ENCODE measurements at places on chromosomes 12 and 14.

- peak; percentile 33 for DNase-seq
These were observed 89.4 kb downstream of the GALNT8 start for GRCh38 chr12:4809449-4810218.

- no peak for DNase-seq
These were observed 1102.2 kb downstream of the TRHDE start for GRCh38 chr12:73374360-73374759.

GRCh38 chr12:124667506-124668326 lies 100.3 kb upstream of the NCOR2 start:
- no peak for DNase-seq

DNA sequence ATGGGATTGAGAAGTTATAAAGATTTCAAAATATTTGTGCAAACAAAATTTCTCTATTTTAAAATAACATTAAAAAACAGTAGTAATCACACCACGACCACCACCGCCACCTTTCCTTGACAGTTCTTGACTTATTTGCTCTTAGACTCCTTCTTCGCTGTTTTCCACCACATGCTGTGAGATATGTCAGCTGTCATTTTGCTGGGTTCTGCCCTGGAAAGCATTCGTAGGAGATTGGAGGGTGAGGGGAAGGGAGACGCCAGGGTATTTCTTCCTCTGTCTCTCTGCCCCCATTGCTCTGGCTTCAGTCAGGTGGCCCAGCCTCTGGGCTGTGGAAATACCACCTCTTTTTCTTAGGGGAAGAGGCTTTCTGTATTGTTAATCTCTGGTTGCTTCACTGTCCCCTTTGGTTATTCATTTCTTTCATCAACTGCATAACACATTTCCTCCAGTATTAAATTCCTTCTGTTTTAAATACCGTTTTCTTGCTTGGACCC lies 186.2 kb downstream of the NEDD1 start:
- DNase-seq: no peak

- DNase-seq: no peak
These were observed 46.7 kb downstream of the PROX2 start for GRCh38 chr14:74829251-74829650.

- peak; percentile 68 for DNase-seq
These were observed 69.3 kb downstream of the RIN3 start for GRCh38 chr14:92582706-92583452.

DNA sequence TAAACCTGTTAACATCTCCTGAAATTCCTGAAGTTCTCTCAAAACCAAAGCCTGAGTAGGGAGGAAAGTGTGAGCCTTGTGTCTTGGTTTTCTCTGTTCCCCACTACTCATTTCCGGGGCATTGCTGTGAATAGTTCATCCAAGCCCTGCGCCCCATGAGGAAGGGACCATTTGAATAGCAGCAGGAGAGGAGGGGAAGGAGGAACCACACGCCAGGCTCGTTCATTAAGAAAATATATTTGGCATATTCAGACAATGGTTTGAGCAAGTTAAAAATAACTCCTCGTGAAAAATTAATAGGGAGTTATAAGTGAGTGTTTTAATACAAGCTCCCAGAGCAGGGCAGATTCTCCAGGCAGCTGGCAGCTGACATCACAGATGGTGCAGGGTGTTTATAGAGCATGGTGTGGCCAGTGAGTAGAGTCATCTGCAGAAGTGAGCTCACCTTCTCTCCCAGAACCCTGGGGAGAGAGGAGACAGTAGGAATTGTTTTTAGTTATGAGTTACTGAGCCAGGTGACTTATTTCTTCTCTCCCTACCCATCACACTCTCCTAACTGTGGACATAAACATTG lies 29.5 kb upstream of the CISTR start:
- no peak for DNase-seq

All from activated CD8-positive, alpha-beta T cell treated with anti-CD3 and anti-CD28 coated beads, Interleukin-2, amount 10 ng/mL, durations not matched to agents 7 days and 5 days (primary cell).